COR-L47 (cell line): ENCODE measurements at places on chromosomes 4 and X.
A peak's percentile ranks its signal among the peaks of the same experiment; 100 is the strongest.

DNA sequence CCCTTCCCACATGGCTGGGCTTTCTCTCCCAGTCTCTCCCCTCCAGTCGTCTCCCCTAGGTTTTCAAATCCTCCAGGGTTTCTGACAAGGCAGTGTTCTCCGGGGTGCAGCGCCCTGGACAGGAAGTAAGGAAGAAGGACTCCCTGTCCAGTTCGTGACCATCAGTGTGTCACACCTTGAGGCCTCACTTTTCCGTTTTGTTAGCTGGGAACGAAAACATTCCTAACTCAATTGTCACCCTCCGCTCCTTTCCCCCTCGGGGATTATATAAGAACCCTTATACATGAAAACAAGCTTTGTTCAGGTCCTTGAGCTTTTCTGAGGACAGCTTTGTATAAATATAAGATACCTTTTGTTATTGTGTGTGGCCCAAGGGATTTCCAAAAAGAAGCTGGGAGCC, 92.1 kb downstream of the KDR start:
- no peak for DNase-seq

DNA sequence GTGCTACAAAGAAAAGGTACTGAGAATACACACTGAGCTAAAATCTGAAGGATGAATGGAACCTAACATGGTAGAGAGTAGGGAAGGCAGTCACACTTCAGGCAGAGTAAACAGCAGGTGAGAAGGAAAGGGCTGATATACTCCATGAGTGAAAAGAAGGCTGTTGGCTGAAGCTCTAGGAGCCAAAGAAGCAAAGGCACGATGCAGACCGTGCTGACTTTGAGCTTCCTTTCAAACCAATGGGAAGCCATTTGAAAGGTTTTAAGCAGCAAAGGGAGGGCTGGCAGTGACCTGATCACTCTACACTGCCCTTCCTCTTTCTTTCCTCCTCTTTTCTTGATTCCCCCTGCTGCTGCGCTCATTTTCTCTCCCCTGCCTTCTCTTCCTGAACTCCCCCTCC, 66.4 kb downstream of the TMEM154 start:
- DNase-seq, result peak; percentile 29

DNA sequence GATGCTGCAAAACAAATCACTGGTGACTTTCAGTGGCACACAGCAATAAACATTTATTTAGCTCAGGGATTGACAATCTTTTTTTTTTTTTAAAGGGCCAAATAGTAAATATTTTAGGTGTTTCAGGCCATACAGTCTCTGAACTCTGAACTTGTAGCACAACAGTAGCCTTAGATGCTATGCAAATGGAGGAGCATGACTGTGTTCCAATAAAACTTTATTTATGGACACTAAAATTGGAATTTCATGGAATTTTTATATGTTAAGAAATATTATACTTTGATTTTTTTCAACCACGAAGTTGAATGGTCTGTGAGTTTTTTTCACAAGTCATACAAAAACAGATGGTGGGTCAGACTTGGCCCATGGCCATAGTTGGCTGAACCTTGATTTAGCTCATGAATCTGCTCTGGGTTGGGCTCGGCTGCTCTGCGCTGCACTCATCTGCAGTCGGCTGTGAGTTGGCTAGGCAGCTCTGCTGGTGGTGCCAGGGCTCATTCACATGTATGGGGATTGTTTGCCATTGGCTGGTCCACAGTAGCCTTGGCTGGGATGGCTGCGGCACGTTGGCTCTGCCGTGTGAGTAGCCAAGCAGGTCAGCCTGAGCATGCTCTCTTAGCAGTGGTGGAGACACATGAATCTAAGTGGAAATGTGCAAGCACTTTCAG, 231.7 kb upstream of the PGRMC2 start:
- no peak for DNase-seq

GRCh38 chr4:130099105-130099504, 1003.2 kb downstream of the C4orf33 start:
- DNase-seq, result no peak

DNA sequence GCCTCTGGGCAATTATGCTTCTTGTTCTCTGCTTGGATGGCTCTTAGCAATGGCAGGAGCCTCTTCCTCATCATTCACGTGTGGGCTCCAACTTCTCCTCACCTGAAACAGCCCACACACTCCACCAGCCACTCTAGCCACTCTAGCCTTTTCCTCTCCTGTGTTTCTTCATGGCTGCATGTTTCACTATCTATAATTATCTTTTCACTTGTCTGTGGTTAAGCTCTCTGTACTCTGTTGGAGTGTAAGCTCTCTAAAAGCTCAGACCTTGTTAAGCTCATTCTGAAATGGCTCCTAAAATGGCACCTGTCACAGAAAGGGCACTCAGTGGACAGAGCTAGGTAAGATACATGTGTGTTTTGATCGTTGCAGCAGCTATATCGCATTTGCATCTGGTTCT, 80.0 kb downstream of the SH3KBP1 start:
- DNase-seq, result no peak

GRCh38 chr4:36712013-36712412, 430.6 kb downstream of the DTHD1 start:
- DNase-seq, result peak; percentile 49

GRCh38 chrX:1462596-1463251, 10.0 kb upstream of the ASMTL start:
- no peak for DNase-seq

GRCh38 chr4:17577665-17578481, 875 bp downstream of the LAP3 start:
- peak; percentile 16 for DNase-seq

DNA sequence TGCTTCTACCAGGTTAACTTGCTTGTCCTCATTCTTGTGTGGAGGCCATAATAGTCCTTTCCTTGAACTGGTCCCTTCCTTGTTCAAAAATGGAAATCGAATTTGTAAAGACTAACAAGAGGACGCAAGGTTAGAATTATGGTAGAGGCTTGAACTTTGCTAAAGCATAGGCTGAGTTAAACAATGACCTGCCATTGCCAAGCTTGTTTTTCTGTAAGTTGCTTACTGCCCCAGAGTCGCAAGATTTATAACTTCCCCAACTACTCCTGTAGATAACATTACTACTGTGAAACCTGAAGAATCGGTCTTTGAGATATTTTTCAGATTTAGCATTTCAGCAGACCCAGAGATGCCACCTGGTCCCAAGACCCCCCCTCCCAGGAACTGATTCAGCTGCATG, 45.3 kb downstream of the RAB33B start:
- no peak for DNase-seq

DNA sequence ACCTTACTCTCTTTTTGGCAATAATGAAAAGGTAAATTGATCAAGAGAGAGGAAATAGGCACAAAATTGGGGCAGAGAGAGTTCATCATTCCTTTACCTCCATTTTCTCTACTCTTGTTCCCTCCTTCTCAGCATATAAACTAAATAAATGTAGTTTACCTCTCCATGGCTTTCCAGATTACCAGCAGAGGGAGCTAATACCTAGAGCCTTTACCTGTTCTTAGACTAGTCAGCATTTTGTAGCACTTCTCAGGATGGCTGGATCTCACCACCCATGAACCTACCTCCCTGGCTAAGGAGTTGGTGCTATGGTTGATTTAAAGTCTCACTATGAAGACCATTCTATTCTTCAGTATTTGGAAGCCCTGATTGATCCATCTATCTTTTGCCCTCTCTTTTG, 15.7 kb downstream of the OFD1 start:
- no peak for DNase-seq

GRCh38 chrX:130144509-130144908, 21.1 kb downstream of the AIFM1 start:
- no peak for DNase-seq

- no peak for DNase-seq
Measured at GRCh38 chr4:189802884-189803283, 137.8 kb upstream of the FRG1 start.

DNA sequence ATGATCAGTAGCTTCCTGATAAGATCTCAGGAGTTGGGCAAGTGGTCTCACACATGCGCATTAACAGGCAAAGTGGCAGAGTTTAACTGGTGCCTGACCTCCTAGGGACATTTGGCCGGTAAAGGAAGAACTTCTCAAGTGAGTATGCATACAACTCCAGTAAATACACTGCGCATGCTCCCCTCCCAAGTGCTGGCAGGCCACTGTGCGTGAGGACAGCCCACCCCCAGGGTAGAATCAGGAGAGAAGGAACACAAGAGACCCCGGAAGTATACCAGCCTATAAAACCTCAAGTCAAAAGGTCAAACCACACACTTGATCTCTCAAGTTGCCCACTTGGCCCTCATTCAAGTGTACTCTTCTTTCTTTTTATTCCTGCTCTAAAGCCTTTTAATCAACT, 225.5 kb upstream of the ANKRD50 start:
- no peak for DNase-seq

DNA sequence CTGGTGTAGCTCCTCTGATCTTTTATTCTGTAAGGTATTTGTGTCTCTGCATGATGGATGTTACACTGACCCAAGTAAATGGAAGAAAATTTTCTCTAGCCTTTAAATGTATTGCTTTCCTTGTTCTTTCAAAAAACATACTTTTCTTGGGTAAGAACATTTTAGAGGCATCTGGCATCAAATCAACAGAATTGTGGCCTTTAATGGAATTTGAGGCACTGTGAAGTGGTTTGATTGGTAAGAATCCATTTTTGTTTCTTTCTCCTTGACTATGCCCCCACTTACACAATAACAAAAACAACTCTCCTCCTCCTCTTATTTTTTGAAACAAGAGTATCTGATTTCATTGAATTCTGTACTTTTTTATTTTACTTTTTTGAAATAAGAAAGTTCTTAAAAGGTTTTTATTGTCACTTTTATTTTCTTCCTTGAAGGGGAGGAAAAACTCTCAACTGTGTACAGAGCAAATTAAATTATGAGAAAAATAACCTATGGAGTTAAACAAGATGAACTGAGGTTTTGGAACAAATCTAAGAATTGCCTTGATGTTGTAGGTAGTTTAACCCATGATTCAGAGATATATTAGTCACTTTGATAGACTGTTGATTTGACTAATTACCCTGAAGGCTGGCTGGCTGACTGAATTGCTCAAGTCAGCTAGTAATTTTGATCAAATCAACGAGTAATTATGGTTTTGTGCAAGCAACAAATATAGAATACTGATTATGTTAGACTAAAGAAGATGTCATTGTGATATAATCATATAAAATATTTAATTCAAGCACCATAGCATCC, 146.4 kb downstream of the FHIP1A start:
- DNase-seq, result no peak
